ENCODE measurements at places on chromosomes 4 and X.

- DNase-seq = no peak
Measured at GRCh38 chr4:142615324-142615665, 230.8 kb downstream of the INPP4B start.

DNA sequence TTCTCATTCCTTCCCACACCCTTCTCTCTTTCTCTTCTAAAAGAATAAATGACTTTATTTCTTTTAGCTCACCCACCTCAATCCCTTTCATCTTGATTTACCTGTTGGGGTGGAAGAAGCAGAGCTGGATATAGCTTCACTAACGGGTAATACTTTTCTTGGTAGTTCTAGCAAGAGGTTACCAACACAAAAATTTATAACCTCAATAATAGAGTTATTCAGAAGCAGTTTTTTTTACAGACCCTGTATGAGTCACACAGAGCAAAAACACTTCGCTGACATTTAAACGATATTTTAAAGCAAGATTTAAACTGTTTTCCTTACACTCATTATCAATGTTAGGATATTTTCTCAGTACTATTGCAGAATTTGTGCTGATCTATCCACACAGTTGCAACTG is 42.4 kb downstream of the CBLL2 start:
- no peak for DNase-seq

DNA sequence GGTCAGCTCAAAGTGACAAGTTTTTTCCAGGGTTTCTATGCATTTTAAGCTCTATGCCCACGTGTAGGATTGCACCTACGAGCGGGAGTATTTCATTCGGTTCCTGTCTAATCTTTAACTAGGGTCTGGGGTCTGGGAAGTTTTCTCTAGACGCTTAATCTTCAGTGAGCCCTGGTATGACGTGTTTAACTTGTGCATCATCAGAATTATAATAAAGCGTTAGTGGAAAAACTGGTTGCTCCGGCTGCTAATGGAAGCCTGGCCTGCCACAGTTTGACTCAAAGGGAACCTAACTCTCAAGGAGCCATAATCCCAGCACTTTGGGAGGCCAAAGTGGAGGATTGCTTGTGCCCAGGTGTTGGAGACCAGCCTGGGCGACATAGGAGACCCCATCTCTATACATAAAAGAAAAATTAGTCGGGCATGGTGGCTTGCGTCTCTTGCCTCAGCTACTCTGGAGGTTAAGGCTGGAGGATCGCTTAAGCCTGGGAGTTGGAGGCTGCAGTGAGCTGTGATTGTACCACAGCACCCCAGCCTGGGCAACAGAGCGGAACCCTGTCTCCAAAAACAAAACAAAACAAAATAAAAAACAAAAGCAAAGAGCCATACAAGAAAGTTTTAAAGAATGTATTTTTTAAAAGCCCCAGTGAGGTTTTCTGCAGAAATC is 30.2 kb downstream of the ARSD start:
- DNase-seq = no peak

DNA sequence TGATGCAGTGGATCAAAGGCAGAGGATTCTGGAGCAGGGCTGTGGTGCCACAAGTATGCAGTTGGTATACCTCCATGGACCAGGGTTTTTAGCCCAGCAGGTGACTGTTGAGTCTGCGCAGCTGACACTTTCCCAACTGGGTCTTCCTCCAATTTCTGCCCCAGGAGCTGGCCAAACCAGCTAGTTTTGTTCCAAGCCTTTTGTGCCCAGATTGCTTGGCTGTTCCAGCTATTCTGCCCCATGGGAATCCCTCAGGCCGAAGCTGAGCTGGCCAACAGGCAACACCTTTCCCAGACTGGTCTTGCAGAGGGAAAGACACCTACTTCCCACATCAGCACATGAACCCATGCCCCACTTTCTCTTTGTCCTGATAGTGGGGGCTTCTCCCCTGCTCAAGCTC is 22.8 kb upstream of the ANKRD17 start:
- no peak for DNase-seq

GRCh38 chr4:125741825-125742452 is 427.2 kb downstream of the FAT4 start:
- DNase-seq = no peak

GRCh38 chr4:16875487-16875886 is 23.0 kb downstream of the LDB2 start:
- peak; percentile 45 for DNase-seq

GRCh38 chrX:149650162-149650561 is 18.6 kb upstream of the TMEM185A start:
- no peak for DNase-seq

- no peak for DNase-seq
Measured at GRCh38 chr4:20195071-20195885, 56.4 kb upstream of the SLIT2 start.

- DNase-seq = no peak
Measured at GRCh38 chrX:118513120-118513898, 17.7 kb downstream of the DOCK11 start.

DNA sequence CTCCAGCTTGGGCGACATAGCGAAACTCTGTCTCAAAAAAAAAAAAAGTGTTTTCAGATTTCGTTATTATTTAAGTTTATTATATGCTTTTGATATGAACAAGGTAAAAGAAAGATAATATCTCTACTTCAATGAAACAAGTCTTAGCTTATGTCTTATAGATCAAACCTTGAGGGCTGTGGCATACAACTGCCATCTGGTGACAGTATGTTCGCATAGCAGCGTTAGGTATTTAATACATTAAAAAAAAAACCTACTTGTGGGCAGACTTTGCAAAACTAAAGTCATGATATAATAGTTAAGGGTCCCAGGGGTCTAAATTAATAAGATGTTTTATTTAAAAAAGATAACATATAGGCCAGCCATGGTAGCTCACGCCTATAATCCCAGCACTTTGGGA is 161.2 kb upstream of the AMOT start:
- no peak for DNase-seq

DNA sequence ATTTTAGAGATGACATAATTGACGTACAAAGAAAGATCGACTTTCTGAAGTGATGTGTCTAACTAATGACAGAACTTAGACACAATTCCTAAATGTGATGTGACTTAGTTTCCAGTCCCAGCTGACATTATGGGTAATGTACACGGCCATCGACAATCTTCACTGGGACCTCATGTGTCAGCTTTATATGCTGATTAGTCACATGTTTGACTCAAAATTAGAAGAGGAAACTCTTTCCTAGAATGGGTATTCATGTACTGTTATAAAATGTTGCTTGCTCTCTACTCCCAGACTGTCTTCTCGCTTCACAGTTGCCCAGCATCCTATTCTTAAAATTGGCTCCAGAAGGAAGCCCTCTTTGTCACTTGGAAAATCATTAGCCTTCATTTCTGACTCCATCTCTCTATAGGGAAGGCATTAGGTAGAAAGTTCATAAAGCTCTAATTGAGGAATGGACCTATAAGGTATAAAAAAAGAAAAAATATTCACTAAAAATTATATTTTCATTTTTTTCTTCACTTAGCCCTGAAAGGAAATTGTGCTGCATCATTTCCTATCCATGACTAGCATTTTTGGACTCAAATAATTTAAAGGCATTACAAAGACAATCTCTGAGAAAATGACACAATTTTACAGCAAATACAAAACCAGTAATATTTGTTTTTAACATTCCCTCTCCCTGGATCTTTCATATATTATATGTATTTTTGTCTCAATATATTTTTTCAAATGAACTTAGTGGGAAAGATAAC is 554.6 kb downstream of the INPP4B start:
- DNase-seq = no peak

DNA sequence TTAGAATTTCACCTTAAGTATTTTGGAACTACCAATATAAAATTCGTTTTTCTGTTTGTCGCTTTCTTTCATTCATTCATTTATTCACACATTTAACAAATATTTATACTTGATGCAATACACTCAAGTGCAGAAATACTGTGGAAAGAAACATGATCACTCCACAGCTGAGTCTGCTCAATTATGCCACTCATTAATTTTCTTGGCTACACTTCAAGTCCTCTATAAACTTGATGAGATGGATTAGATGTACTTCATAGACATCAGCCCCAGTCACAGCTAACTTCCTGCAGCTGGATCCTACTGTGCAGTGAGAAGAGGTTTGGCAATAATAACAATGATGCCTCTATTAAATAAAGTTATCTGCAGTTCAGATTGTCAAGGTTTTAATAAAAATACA is 208.1 kb downstream of the PDGFC start:
- no peak for DNase-seq

GRCh38 chrX:2629316-2630007 is 61.6 kb upstream of the CD99 start:
- DNase-seq = no peak
